Suppressor macrophage treated with lipopolysaccharide for 4 hours (primary cell): ENCODE measurements at places on chromosomes 12 and 14.

- peak; percentile 93 for DNase-seq
Measured at GRCh38 chr12:64714551-64714968, 44.6 kb downstream of the GNS start.

DNA sequence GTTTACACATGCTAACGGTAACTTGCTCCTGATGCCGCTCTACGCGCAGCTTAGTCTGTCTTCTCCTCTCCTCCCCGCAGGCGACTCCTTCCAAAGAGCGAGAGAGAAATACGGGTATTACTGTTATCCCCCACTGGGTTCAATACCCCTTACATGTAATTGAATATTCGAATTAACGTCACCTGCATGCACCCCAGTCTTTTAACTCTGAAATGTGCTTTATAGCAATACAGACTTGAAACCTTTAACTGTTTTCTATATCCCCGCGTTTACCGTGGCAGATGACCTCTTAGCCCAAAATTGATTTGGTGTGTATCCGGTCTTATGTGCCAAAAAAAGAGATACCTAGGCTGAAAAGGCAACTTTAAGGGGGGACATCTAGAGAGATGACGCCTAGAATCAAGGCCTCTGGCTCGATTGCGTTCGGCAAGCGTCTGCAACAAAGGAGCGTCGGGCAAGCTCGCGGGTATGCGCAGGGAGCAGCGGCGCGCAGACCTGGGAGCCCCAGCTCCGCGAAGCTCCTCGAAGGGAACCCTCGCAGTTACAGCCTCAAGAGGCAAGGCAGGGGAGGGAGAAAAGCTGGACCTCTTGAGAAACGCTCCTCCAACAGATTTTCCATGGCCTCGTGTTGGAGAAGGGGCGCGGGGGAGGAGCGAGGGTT, 6.8 kb upstream of the FOXG1 start:
- DNase-seq = no peak

- peak; percentile 43 for DNase-seq
Measured at GRCh38 chr12:96015672-96016071, 19.5 kb upstream of the HAL start.

- peak; percentile 87 for DNase-seq
Measured at GRCh38 chr12:113261847-113262470, 40.7 kb downstream of the TPCN1 start.

DNA sequence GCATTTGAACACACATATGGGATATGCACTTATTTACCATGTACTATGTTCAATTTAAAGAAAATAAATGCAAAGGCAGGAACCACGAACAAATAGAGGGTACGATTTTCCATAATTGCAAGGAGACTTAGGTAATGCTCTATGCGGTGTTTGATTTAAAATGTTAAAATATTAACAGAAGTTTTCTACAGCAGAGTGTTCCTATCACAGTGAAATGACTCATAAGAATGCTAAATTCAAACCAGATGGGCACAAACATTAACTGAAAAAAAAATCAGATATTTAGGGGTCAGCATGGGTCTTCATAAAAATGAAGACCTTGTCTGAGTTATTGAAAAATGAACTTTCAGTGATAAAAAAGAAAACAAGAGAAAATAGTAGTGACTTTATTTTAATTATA, 65.4 kb downstream of the LLPH start:
- no peak for DNase-seq

DNA sequence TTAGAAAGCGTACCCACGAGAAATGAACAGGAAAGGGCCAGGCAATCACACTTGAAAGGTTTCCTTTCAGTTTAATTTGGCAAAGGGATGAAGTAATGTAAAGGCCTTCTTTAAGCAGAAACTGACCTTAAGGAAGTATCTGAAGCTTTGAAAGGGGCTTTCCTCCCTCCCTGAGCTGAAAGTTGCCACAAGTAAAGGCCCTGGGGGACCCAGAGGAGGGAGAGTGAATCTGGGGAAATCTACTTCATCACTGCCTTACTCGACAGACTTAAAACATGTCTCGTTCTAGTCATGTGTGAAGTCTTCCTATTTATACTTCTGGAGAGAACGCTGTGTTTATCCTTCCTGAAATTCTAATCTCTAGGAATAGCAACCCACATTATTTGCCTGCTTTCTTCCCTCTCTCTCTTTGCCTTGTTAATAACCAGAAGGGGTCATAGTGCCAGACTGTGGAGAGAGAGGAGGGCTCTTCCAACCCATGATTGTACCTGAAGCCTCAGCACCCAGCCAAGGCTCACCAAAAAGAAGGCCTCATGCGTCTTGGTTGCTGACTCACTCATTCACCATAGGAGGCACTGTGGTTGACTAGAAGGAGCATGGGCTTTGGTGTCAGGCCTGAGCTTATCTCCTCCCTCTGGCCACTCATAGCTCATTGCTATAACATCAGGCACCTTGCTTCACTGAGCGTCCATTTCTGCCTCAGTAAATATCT, 10.2 kb upstream of the GPX2 start:
- peak; percentile 44 for DNase-seq

DNA sequence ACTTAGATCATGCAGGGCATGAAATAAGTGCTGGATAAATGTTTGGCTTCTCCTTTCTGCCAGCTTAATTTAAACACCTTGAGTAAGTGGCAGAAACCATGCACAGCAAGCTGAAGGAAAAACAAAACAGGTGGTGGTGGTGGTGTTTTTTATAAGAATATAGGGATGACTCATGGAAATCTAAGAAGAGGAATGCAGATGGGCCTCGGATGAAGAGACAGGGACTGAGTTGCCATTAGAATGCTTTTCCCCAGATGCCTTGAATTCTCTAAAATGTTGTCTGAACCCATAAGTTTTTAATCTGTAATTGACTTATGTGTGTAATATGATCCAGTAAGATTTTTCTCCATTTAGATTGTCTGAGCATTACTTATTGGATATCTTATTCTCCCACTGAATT, 93.1 kb upstream of the ZDHHC17 start:
- DNase-seq = no peak

DNA sequence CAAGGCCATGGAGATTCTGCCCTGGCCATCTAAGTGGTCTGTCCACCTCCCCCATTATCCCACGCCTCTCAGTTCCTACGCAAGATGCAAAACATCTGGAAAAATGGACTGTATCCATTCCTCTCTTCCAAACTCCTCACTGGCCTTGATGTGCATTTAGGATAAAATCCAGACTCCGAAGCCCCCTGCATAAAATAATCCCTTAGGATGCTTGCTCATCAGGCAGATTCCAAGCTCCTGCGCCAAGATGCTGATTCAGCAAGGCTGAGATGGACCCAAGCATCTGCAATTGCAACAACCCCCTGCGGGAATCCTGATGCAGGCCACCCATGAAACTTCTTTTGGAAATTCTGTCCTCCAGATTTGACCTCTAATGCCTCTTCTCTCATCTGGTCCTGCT, 81.6 kb downstream of the SPRING1 start:
- no peak for DNase-seq

DNA sequence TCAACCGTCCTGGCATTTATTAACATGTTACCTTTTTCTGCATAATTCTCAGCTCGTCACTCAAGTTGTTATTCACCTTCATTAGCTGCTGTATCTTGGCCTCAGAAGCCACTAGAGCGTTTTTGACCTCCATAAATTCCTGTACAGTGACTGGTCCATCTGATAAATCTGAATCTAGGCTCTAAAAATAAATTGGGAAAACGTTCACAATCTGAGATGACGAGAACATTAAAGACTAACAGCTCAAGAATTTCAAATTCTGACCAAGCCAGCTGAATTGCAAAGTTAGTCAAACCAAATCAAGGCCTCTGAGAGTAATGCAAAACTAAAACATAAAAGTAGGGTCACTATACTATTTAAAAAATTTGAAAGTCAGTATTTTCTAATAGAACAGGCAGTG, 45.0 kb downstream of the GIT2 start:
- DNase-seq = no peak

DNA sequence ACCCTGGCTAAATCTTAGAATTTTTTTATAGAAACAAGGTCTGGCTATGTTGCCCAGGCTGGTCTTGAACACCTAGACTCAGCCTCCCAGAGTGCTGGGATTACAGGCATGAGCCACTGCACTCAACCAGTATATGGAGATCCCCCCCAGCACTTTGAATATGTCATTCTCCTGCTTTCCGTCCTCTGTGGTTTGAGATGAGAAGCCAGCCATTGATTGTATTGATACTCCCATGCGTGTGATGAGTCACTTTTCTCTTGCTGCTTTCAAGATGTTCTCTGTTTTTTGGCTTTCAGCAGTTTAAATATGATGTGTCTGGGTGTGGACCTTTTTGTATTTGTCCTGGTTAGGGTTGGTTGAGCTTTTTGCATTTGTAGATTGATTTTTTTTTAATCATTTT, 75.2 kb upstream of the DNM1L start:
- no peak for DNase-seq

GRCh38 chr12:60231303-60231702, 635.5 kb downstream of the SLC16A7 start:
- no peak for DNase-seq

DNA sequence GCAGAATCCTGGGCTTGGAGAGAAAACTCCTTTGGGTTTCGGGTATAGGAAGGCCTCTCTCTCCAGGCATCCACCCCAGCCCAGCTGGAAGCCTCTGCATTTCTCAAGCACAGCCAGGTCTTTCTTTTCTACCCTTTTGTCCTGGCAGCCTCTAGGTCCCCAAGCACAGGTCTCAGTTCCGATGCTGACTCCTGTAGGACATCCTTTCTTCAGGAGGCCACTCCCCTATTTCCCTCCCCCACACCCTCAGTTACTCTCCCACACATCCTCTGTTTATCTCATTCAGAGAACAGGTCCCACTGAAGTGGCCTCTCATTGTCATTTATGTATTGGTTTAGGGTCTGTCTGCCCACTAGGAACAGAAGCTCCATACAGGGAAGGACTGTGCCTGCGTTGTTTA, 352.6 kb downstream of the VRK1 start:
- DNase-seq = no peak

- DNase-seq = no peak
Measured at GRCh38 chr14:96653597-96653996, 143.6 kb upstream of the VRK1 start.

DNA sequence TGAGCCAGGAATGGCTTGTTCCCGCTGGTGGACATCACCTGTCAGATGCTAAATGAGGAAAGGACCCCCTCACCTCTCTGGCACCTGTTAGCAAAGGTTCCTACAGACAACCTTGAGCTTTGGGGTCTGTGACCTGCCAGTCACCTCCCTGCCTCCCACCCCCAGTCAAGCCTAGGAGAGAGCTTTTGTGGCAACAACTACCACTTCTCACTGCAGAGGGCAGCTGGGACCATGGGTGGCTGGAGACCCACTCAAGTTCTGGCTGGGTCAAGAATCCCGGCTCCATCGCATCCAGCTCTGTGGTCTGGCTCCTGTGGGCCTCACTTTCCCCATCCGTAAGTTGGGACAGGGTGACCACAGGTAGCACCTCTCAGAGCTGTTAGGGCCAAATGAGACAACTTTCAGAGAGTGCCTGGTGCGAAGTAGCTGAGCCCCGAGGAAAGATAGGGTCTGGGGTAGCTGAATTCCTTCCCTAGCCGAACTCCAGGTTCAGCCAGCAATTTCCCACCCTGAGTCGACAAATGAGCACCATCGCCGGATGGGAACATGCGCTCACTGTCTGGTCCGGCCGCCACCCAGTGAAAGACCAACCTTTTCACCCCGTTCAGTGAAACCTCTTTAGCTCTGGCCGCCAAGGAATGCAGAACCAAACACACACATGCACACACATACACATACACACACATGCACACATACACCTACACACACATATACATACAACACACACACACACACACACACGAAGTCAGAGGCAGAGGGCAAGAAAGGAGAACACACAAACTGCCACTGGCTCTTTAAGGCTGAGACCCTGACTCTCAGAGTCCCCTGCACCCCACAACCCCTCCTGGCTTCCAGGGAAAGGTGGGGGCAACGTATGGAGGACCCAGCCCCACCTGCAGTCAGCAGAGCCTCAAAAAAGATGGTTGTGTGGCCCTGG, 1.9 kb downstream of the TMEM119 start:
- DNase-seq = no peak

GRCh38 chr12:29343022-29343799, 37.8 kb downstream of the ERGIC2 start:
- DNase-seq = no peak
